ENCODE measurements at places on chromosomes 3 and 15. TPM values are rescaled to one million over a fixed set of nuclear protein-coding genes. Genes with fewer than 3 reads are reported as not detected.

The SPTSSB gene
- not detected for total RNA-seq

The SLC35G2 gene
- 1.8 TPM for total RNA-seq

The KNG1 gene
- 0.43 TPM for total RNA-seq

The SLC28A2 gene
- total RNA-seq, result not detected

The TYRO3 gene
- total RNA-seq, result 4.3 TPM

The NUSAP1 gene
- total RNA-seq, result 2.3 TPM

The MINAR1 gene
- 0.03 TPM for total RNA-seq

The IQCF5 gene
- total RNA-seq, result not detected

The STAB1 gene
- total RNA-seq, result 74.7 TPM

The SLC22A13 gene
- not detected for total RNA-seq

The OR4M2 gene
- total RNA-seq, result not detected

The FBXW12 gene
- not detected for total RNA-seq

The ROPN1B gene
- 4.6 TPM for total RNA-seq

Data from Right ventricle myocardium superior (tissue), 1 donor.